ENCODE measurements at places on chromosomes 4 and X.
A peak's percentile ranks its signal among the peaks of the same experiment; 100 is the strongest.

DNA sequence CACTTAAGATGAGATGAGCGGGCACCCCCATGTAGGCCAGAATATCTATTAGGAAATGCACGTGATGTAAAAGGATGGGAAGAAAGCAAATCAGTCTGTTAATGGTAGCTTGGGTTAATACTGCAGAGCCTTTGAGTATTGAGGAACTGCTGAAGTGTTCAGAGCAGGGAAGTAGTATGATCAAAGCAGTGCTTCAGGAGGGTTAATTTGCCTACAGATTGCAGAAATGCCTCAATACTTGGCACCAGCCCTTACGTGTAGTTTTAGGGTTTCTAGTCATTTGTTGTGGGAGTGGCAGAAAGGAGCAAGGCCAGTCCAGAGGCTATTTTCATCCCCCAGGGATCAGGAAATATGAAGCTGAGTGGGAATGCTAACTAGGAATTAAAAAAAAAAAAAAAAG is 19.7 kb downstream of the ZFX start:
- DNase-seq, result no peak

DNA sequence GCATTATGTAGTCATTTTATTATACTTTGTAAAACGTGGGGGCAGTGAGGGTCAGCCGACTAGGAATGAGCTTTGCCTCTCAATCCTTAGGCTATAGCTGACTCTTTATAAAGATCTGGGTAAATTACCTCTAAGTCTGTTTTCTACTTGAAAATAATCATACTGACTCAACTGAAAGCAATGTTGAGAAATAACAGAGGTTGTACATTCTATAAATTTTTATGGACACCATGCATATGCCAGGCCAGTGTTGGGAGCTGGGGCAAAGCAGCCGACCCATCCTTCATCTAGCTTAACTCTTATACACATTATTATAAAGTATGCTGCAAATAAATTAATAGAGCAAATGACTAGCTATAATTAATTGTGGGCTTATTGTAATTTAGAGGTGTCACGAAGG is 2.2 kb upstream of the DCUN1D4 start:
- DNase-seq, result no peak

- DNase-seq, result no peak
Measured at GRCh38 chr4:33831442-33832066, 2412.8 kb downstream of the ARAP2 start.

GRCh38 chrX:47723689-47724088 is 64.7 kb upstream of the UXT start:
- peak; percentile 1 for DNase-seq

GRCh38 chrX:41688835-41689234 is at the start of gene GPR34:
TSS of gene GPR34 (plus strand) at chrX:41688973. CDS start at chrX:41695634, 6,661 bp downstream.
- DNase-seq, result no peak

DNA sequence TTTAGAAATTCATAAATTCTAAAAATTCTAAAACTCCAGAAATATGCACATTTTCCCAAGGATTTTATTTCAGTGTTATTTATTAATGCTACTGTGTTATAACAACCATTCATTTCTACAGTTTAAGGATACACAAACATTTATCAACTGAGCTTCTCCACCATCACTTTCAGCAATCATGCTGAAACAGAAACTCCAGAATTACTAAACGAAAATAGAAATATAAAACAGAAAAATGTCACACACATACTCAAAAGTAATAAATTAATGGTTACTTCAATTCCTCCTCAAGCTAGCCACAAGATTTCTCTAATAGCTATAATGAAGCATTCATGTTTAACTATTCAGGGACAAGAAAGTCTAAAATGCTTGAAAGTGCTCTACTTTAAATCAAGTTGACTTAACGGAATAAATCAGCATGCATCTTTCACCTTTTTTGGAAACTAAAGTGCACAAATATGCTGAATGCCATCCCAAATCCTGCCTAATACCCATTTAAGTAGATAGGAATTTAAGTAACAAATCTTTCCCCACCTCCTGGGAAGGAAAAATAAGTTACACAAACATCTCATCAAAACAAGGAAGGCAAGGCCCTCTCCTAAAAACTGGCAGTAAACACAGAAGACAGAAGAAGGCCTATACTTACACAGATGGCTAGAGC is 563 bp downstream of the FAM13A start:
- no peak for DNase-seq

- no peak for DNase-seq
Measured at GRCh38 chr4:24588216-24588954, 4.0 kb upstream of the DHX15 start.

- no peak for DNase-seq
Measured at GRCh38 chr4:153877898-153878297, 89.0 kb upstream of the SFRP2 start.

DNA sequence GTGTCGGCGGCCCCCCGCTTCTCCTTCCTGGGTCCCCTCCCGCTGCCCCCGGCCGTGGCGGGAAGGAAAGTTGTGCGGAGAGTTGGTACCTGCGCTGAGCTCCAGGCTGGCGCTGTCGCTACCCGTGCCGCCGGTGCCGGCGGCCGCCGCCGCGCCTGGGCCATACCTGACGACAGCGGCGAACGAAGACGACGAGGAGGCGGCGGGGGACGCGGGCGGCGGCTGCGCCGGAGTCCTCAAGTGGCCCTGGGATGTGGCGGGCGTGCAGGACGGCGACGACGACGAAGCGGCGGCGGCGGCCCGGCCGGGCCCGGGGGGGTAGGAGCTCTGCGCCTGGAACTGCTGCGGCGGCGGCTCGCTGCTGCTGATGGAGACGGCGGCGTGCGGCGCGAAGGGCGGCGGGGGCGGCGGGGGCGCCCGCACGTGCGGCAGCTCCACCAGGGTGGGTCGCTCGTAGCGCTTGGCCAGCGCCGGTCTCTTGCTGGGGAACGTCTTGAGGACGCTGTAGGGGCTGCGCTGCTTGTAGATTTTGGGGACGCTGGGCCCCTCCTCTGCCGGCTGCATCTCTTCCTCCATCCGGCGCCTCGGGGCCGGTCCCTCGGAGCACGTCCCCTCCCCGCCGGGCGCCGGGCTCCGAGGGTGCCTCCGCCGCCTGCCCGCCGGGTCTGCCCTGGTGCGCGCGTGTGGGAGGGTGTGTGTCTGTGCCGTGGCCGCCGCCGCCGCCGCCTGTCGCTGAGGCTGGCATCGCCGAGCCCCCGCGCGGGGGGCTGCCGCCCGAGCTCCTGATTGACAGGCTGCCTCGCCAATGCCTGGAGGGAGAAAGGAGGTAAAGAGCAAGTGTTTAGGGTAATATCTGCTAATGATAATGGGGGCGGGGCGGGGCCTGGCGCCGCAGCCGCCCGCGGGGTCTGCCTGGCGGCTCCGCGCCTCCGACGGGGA is 618 bp downstream of the BEND4 start:
- DNase-seq, result no peak

GRCh38 chr4:157727163-157727562 is 445.7 kb downstream of the GASK1B start:
- no peak for DNase-seq

- DNase-seq, result no peak
Measured at GRCh38 chr4:89197920-89198319, 86.6 kb downstream of the TIGD2 start.

Measured in NK-92 treated with Interleukin-12 subunit alpha and Interleukin-12 subunit beta, amount 100 ng/mL, for 24 hours (cell line).